Right lobe of liver (tissue), 6 donors: ENCODE measurements at places on chromosomes 5 and 9.

DNA sequence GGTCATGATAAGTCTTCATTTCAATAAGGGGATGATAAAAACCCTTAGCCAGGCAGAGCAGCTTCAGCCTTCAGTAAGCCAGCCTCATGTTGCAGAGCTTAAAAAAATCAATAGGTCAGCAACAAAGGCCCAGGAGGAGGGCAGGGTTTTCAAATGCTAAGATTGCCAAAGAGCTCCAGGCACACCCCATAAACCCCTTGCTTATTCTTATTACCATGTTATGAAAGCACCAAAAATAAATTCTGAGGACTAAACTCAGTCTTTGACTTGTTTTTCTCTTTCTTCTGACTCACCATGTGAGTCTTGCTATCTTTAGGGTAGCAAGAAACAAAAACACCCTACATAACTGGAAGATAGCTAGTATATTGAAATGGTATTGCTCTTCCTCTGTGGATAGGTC, 317.1 kb downstream of the KCTD16 start:
- no peak for DNase-seq

- DNase-seq: no peak
Observed at GRCh38 chr5:41682641-41683040, 172.2 kb upstream of the PLCXD3 start.

DNA sequence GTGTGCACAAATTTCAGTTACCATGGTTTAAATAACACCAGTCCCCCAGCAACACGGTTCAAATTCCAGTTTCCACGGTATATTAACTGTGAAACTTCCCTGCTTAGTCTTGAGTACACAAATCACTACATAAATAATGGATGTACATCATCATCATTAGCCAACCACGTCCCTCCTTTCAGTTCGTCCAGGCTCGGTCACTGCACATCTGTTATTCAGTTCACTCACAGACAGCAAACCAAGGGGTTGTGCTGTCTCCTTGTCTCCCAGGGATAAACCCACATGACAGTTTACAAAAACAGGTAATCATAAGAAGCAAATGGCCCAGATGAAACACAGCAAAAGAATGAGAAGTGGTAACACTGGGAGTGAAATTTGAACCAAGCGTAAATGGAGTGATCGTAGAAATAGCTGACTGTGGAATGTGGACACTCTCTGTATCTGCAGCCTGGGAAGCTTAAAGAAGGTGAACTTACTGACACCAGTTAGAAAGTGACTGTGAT, 61.0 kb upstream of the RAD23B start:
- DNase-seq: no peak

- no peak for DNase-seq
Observed at GRCh38 chr5:98314292-98314691, 459.2 kb upstream of the RGMB start.

DNA sequence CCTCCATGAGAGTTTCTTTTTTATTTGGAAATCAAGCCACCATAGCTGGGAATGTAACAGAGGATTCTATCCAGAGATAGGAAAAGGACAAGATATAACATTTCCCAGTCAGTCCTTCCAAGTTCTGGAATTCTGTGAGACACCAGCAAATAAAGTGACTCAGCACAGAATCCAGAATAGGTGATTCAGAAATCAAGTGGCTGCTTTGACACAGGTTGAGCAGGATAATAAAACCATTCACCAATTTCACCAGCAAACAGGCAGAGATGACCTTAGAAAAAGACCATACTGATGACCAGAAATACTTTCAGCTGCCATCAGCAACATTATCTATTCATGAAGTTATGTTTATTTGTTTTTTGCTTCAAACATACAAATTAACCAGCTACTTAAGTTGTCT, 491.5 kb upstream of the TUSC1 start:
- DNase-seq: no peak

DNA sequence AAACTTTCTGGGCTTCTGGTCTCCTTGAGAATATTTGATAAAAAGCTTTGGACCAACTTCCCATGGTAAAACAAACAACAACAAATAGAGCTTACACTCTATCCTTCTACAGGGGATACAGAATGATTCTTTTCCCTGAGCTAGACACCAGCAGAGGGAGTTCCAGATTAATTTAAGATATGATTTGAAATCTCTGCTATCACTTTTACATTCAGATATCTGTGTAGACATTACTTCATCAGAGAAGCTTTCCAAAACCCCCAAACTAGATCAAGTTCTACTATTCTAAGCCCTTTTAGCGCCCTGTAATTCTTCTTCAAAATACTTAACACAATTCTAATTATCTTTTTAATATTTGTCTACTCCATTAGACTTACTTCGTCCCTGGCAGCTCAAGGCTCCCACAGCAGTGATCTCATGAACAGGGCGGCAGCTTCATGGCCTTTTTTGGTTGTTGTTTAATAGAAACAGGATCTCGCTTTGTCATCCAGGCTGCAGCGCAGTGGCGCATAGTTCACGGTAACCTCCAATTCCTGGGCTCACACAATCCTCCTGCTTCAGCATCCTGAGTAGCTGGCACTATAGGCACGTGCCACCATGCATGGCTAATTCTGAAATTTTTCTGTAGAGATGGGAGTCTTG, 955 bp upstream of the GALNT12 start:
- DNase-seq: no peak

- no peak for DNase-seq
Observed at GRCh38 chr9:69445251-69445650, 120.2 kb downstream of the ENTREP1 start.

- DNase-seq: no peak
Observed at GRCh38 chr5:100537946-100538345, 2.8 kb downstream of the FAM174A start.

- no peak for DNase-seq
Observed at GRCh38 chr9:119861842-119862241, 492.6 kb upstream of the BRINP1 start.

- no peak for DNase-seq
Observed at GRCh38 chr5:149961957-149962409, 1.4 kb downstream of the SLC26A2 start.

DNA sequence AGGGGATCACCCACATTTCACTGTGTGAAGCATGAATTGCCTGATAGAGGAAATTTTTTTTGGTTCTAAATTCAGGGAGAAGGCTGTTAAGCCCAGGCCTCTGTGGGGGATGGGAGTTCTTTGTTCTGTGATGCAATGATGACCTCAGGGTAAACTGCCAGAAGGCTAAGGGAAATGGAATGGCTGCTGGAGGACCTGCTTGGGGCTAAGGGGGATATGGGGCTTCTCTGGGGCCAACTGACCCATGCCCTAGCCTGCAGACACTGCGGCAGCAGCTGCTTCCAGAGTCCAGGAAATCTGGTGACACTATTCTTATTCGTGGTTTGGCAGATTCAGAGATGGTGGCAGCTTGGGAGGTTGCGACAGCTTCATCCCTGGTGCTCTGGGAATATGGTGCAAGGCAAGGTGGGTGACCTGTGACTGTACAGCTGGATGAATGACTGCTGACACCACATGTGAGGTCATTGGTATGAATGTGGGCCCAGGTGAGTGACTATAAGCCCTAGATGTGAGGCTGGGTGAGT, 30.3 kb downstream of the VCP start:
- DNase-seq: no peak

DNA sequence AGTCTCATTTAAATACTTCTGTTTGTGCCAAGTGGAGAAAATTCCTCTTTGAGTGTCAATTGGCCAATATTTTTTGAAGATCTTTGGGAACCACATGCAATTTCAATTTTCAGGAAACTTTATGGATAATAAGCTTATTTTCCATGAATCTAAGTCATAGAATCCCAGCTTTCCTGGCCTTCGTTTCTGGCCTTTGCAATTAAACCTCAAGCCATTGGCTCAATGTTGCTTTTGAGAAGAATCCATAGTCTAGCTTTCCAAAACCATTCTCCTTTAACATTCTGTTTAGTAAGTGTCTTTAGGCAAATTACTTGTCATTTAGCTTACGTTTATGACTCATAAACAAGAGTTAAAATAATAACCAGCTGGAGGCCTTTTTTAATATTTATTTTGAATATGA, 145.0 kb upstream of the FTMT start:
- no peak for DNase-seq

DNA sequence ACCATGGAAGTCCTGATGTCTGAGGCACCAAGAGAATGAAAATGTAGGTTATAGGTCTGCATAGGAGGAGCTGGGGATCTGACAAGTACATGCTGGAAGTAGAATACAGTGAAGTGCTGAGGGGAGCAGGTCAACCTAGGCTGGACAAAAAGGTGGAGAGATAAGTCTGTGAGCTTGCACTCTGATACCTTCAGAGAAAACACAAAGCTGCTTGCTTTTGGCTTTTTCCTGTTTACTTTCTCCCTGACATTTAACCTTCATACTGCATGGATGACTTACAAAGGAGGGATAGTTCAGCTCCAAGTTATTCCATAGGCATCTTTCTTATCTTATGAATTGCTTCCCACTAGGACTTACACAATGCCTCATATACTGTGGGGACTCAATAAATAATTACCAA, 256.7 kb upstream of the NREP start:
- no peak for DNase-seq

GRCh38 chr9:35470340-35470739, 19.6 kb upstream of the RUSC2 start:
- no peak for DNase-seq

DNA sequence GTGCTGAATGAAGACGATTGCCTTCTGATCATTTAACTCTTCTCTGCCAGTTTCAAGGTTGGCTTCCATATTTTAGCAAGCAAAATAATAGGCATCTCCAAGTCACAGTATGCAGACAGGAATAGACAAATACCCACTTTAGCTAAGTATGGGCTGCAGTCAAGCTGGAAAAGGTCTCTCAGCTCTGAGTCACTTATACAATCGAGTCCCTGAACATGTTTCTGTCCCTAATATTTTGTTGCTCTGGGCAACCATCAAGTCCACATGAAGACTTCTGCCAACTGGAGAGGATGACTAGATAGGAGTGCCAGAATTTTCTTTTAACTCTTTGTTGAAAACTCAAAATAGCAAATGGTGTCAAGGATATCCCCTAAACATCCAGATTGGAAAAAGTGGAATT, 575.3 kb downstream of the RAB3C start:
- DNase-seq: no peak

GRCh38 chr9:21782205-21782604, 20.2 kb upstream of the MTAP start:
- DNase-seq: no peak

GRCh38 chr5:149795360-149795759, 65.2 kb downstream of the PPARGC1B start:
- no peak for DNase-seq

GRCh38 chr5:31465291-31465690, 66.6 kb downstream of the DROSHA start:
- DNase-seq: no peak

- DNase-seq: peak; percentile 97
Observed at GRCh38 chr5:134370871-134371833, at the start of gene UBE2B. Gene UBE2B, plus strand, starts transcription at chr5:134371569. Its CDS starts 27 bp downstream, at chr5:134371596.

DNA sequence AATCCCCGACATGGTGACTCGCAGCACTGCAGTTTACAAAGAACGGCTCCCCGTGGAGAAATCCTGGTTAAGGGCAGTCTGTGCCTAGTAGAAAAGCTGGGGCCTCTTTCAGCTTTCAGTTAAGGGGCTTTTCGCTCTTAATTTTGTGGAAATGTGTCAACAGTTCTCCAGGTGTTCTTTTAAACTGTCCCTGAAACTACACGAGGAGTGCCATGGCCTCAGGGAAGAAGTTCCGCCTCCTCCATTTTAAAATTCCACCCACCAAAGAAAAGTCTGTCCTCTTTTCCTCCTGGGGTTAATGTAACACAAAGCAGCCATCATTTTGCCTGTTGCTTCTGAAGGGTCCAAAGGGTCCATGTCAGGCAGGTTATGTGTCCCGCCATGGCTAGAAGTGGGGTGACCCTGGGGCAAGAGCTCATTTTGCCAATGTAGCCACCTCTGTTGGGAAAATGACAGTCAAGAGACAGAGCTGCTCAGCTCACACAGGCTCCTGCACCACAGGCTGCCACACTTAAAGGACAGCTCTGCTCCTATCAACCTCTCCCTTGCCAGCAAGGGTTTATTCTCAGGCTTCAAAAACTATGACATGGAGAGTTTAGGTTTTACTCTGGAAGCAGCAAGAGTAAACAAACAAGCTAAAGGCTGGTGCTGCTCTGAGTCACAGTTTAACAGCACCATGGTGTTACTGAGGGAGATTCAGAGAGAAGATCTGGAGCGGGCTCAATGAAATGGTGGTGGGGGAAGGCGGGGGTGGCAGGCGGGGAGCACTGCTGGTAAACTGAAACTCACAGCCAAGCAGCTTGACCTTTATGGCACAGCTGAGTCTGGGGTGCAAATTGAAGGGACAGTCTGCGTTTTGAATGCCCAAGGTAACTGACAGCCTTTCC, 3.2 kb downstream of the WHRN start:
- DNase-seq: no peak

- DNase-seq: no peak
Observed at GRCh38 chr9:98773721-98774120, 22.6 kb downstream of the ANKS6 start.

DNA sequence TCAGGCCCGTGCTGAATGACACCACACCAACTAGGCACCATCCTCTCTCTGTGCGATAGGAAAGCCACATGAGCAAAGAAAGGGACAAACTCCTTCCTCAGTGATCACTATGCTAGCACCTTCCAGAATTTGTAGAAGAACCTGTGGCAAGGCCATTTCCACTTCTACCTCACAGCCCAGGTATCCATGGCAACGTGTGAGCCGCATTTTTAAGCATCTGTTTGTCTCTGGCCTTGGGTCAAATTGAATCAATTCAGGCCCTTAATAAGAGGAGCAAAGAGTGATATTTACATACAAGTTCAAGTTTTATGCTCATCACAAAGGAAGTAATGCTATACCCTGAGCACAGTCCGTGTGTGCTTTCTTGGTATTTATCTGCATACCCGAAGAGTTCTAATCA, 179.3 kb downstream of the SLC12A2 start:
- DNase-seq: no peak

DNA sequence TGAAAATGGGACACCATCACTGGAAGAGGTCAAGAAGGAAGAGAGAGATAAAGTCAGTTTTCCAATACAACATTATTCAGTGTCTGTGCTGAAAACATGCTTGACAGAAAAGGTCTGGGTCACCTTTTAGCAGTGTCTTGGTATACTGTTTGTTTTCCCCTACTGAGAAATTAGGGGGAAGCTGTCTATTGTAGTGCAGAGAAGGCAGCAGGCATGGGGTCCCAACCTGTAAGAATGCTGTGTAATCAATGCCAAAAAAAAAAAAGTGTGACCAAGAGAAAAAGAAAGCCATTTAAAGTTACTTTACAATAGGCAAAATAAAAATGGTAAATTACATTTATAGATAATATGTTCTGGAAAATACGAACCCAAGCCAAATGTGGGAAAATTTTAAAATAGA, 139.3 kb downstream of the RAB3C start:
- DNase-seq: no peak

GRCh38 chr9:99265691-99266090, 43.6 kb downstream of the SEC61B start:
- no peak for DNase-seq
